ENCODE measurements at places on chromosomes 12 and 14.

DNA sequence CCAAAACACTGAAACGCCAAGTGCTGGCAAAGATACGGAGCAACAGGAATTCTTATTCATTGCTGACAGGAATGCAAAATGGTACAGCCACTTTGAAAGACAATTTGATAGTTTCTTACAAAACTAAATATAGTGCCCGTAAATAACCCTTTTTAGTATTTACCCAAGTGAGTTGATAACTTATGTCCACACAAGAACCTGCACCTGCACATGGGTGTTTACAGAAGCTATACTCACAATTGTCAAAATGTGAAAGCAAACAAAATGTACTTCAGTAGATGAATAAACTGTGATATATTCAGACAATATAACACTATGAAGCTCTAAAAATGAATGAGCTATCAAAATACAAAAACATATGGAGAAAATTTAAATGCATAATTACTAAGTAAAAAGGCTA lies 86.6 kb downstream of the ATXN7L3B start:
- no peak for DNase-seq

GRCh38 chr14:76131071-76131965 lies 20.4 kb upstream of the GPATCH2L start:
- DNase-seq: no peak

GRCh38 chr12:6867413-6868210 lies at the start of gene TPI1:
Gene TPI1, plus strand, starts transcription at chr12:6867531. Its CDS starts 36 bp downstream, at chr12:6867567.
- peak; percentile 85 for DNase-seq

GRCh38 chr14:52951681-52952554 lies 1.1 kb upstream of the FERMT2 start:
- no peak for DNase-seq

DNA sequence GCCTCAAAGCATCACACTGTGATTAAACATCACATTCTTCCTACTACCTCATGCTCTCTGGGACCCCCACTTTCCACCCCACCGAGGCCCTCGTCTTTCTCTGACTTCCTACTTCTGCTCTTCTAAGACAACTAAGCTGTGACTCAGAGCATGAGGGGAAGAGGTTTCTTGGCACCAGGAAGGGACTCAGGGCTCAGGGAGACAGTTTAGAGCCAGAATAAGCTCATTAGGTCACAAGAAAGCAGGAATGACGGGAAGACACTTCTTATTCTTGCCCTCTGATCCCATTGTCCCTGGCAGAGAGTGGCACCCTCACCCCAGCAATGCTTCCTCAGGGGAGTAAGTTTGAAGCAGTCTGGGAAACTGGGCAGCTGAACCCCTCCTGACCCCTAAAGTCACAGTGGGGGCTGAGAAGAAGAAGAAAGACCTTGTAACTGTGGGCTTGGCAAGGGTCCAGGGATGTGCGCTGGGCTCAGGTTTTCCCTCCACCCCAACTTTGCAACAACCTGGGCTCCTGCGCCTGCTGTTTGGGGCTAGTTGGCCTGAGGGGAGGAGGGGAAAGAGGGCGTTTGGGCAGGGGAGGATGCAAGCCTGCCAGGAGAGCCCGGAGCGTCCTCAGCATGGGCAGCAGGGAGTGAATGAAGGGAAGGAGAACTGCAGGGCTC lies 64.6 kb upstream of the ACTN1 start:
- DNase-seq: no peak

- no peak for DNase-seq
Observed at GRCh38 chr12:57612711-57613426, 1.6 kb downstream of the ARHGEF25 start.

GRCh38 chr12:119868992-119869391 lies 8.1 kb downstream of the CIT start:
- no peak for DNase-seq

- no peak for DNase-seq
Observed at GRCh38 chr12:93541578-93542225, 30.8 kb upstream of the SOCS2 start.

GRCh38 chr14:41385797-41386196 lies 220.9 kb upstream of the LRFN5 start:
- DNase-seq: no peak

DNA sequence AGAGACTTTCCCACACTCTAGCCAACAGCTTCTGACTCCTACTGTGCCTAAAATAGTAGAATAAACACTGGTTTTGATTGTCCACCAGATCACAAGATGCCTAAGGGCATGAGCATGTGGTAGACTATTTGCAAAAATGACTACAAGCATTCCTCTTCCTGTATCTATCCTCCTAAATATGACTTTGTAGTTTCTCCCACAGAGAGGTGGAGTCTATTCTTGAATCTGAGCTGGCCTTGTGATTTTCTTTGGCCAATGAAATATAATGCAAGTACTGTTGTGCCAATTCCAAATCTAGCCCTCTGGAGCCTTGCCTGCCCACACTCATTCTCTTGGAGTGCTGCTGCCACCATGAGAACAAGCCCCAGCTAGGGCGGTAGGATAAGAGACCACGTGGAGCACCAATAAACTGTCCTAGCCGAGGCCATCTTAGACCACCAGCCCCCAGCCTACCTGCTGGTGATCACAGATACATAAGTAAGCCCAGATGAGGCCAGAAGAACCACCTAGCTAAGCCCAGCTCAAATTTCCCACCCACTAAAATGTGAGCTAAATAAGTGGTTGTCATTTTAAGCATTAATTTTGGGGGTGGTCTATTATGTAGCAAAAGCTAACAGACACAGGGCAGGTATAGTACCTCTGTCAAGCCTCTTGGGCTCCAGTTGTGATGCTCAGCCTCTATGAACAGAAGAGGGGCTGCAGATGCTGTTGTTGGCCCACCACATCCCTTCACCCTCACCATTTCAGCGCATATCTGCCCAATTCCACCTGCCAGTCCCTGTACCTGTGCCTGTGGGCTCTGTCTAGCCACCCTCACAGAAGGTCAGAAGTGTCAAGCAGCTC lies 17.9 kb downstream of the ZFP36L1 start:
- no peak for DNase-seq

- no peak for DNase-seq
Observed at GRCh38 chr12:95802482-95803270, 12.1 kb upstream of the NTN4 start.

DNA sequence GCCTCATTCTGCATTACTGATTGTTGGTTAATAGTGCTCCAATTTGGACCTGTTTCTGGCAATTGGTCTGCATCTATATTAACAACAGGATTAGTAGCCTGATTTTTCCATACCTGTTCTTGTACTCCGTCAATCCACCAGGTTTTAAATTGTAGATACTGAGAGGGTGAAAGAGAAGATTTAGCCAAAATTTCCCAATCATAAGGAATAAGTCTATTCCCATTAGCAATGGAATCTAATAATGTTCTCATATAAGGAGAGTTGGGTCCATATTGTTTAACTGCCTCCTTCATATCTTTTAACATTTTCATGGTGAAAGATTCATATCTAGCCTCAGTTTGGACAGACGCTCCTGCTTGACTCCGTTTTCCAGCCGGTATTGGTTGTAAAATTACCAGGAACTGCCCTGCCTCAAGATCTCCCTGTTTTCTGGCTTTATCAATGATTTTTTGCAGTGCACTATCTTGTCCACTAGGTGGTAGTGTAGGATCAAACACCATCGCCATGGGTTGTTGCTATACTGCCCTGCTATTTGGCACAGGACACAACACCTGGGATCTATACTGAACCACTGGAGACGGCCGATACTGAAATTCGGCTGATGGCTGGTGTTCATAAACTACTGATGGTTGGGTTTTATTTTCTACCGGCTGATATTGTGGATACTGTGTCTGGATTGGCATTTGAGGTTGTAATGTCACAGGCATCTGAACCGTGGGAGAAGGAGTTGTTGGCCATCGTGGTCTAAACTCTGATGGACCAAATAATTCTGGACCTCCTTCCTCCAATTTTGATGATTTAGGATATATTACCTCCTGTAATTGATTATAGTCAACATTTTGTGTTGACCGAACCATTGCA lies 25.2 kb downstream of the DHRS4L2 start:
- DNase-seq: peak; percentile 67

- DNase-seq: no peak
Observed at GRCh38 chr12:123966596-123966995, 6.0 kb downstream of the CCDC92 start.

- DNase-seq: no peak
Observed at GRCh38 chr14:81474148-81474492, 59.5 kb downstream of the SEL1L start.

All from activated CD8-positive, alpha-beta T cell treated with anti-CD3 and anti-CD28 coated beads, Interleukin-2, amount 10 ng/mL, durations not matched to agents 7 days and 5 days (primary cell).